ENCODE measurements at places on chromosomes 16 and 17.

DNA sequence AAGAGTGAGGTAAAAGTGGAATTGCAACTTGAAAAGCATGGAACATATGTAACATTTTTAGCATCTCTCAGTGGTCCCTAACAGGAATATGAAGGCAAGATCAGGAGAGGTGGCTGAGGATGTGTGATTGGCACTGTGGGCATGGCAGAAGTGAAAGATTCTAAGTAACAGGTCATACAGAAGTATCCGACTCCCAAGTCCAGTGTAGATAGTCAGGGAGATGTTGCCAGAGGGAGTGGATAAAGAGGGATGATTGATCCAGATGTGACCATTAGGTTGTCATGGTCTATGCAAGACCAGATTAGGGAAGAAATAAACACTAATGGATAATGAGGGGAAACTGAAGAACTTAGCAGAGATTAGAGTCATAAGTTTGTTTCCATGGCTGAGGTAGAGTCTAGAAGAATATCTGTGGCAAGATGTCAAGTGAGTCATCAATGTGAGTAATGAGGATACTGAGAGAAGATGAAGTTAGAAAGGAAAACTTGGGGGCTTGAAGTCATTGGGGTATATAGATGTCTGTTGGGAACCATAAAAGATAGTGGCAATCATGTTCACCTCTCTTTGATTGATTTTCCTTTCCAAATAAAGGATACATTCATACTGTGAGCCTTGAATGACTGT lies 23.9 kb upstream of the CAPNS2 start:
- no peak for DNase-seq

DNA sequence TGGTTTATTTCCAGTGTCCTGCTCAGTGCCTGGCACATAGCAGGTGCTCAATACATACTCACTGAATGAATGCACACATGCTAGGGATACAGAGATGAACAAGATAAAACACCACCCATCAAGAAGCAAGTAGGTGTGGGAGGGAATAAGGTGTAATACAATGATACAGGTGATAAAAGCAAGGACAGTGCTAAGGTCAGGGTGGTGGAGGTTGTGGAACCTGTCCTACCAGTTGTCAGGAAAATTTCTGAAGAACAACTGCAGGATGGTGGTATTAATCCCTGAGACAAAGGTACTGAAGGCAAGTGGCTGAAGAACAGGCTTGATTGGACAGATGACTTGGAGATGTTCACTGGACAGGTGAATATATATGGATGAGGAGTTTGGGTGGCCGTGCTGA lies 1.8 kb downstream of the KNOP1 start:
- DNase-seq = no peak

DNA sequence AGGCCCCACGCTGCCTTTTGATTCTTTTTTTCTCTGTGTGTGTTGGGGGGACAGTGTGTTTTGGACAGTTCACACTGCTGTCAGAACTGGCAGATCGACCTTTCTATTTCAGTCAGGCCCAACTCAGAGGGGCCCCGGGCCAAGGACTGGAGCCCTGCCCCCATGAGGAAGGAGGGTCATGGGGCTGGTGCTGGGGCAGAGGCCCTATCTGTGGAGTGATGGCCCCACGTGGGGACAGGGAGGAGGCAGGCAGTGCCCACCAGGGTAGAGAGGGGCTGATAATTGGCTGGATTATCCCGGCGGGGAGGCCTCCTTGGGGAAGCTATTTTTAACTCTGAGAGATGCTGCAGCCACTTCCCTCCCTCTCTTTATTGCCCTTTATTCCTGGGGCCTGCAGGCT lies 5.7 kb upstream of the KCNJ12 start:
- DNase-seq = no peak

DNA sequence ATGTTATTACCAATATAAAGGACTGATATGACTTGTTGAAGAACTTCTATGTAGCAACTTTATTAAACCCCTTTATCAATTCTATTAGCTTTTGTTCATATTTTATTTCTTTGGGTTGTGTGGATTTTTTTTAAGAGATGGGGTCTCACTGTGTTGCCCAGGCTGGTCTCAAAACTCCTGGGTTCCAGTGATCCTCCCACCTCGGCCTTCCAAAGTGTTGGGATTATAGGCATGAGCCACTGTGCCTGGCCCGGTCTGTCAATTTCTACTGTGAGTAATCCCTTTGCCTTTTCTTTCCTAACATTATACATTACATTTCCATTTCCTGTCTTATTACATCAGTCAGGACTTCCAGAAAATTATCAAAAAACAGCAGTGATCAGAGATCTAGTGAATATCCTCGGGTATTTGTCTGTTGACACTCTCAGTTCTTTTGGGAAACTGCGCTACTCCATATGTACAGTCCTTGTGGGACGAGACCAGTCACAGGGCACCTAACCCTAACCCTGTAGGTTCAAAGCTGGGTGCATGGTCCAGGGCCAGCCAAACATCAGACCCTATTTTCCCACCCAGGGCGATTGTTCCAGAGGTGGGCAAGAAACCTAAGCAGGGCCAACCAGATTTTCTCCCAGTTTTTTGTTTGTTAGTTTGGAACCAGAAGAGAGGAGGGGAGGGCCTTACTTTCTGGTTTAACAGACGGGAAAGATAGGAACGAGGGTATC lies 1.7 kb upstream of the SLC47A1 start:
- no peak for DNase-seq

- DNase-seq = no peak
Observed at GRCh38 chr17:67696853-67697498, 20.8 kb upstream of the NOL11 start.

Data from spinal cord (tissue), 10 donors.